CD4-positive, alpha-beta T cell treated with Interleukin-21 for 1 hour (primary cell): ENCODE measurements at places on chromosomes 12 and 14.
A peak's percentile ranks its signal among the peaks of the same experiment; 100 is the strongest.

DNA sequence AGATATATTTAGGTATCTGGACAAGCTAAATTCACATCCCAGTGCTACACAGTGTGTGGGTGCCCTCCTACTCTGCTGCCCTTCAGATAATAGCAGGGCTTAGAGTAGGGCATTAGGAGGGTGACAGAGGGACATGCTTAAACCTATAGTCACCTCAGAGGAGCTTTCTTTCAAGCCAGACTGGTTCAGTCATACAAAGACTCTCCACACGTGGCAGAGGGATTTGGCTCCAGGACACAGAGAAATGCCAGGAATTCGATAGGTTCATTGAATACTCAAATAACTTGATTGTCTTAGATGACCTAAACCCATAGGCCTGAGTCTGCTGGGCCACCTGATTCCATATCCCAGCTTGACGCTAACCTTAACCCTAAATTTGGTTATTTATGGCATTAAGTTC is 163.5 kb downstream of the TPH2 start:
- no peak for DNase-seq

DNA sequence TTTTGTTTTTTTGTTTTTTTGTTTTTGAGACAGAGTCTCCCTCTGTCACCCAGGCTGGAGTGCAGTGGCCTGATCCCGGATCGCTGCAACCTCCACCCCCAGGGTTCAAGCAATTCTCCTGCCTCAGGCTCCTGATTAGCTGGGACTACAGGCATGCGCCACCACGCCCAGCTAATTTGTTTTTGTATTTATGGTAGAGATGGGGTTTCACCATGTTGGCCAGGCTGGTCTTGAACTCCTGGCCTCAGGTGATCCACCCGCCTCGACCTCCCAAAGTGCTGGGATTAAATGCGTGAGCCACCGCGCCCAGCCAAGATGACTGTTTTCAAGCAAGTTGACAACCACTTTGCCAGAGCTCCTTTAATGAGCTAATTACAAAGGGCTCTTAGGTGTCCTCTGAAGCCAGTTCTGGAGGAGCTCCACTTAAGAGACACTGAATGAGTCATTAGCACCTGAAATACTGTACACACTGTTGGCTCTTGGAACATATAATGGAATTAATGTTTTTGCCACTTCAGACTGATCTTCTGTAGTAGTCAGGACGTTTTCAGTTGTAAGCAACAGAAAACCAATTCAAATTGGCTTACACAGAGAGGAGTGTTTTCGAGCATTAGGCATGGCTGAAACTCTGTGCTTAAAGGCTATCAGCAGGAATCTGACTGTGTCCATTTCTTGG is 55.4 kb upstream of the MED13L start:
- no peak for DNase-seq

DNA sequence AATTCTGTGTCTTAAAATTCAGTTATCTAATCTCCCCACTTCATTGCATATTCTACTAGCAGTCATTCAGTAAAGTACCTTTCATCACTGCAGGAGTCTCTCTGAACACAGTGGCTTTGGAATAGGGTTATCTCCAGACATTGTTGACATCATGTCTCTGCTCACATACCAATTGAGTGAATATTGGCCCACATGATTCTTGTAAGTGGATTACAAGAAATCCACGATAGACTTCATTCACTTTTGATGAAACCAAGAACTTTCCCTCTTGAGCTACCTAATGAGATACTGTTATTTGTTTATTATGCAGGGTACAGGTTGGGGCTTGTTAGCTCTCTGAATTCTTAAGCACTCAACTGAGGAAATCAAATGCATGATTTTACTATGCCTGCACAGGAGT is 284.9 kb downstream of the RAD51B start:
- no peak for DNase-seq

DNA sequence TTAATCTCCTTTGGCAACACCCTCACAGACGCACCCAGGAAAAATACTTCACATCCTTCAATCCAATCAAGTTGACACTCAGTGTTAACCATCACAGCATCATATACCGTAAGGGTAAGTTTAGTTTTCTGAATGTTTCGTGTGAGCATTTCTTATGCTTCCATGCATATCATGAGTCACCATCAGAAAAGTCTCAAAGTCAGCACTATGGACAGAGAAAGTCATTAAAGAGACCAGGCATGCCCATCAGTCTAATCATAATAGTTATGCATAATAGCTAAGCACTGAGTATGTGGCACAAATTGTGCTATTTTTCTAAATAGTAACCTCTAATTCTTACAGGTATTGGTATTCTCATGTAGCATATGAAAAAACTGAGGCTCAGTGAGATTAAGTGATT is 158.8 kb upstream of the PRMT8 start:
- DNase-seq: no peak

DNA sequence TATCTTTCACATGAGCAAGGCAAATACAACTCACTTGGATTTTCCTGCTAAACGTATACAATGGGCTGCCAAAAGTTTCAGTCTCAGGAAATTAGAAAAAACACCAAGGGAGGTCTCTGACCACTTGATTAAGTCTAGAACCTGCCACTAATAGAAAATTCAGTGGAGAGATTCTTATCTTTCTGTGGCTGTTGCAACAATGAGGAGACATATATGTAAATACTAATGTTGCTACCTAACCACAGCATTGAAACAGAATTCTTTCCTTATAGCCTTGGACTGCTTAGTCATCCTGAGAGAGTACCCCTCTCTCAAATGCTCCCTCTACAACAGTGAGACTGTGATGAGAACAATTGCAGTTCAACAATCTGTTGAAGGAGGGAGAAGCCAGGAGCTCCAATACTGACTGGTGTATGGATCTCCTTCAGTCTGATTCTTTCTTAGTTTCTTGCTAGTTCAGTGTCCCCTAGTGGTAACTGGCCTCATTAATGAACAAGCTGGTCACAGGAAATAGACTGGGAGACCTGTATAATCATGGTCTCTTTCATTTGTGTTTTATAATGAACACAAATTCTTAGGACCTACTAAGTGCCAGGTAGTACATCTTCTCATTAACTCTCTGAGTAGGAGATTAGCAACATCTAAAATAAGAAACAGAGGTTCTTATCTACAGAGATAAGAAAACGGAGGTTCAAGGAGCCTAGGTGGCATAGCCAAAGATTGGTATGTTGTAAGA is 164.5 kb downstream of the SLC38A4 start:
- peak; percentile 66 for DNase-seq

GRCh38 chr14:68172216-68172615 is 352.6 kb downstream of the RAD51B start:
- DNase-seq: no peak

DNA sequence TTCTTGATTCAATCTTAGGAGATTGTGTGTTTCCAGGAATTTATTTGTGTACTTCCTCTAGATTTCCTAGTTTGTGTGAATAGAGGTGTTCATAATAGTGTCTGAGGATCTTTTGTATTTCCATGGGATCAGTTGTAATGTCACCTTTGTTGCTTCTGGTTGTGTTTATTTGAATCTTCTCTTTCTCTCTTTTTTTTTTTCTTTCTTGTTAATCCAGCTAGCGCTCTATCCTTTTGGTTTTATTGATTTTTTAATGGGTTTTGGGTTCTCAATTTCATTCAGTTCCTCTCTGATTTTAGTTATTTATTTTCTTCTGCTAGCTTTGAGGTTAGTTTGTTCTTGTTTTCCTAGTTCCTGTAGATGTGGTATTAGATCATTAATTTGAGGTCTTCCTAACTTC is 242.5 kb downstream of the SEC23A start:
- no peak for DNase-seq

DNA sequence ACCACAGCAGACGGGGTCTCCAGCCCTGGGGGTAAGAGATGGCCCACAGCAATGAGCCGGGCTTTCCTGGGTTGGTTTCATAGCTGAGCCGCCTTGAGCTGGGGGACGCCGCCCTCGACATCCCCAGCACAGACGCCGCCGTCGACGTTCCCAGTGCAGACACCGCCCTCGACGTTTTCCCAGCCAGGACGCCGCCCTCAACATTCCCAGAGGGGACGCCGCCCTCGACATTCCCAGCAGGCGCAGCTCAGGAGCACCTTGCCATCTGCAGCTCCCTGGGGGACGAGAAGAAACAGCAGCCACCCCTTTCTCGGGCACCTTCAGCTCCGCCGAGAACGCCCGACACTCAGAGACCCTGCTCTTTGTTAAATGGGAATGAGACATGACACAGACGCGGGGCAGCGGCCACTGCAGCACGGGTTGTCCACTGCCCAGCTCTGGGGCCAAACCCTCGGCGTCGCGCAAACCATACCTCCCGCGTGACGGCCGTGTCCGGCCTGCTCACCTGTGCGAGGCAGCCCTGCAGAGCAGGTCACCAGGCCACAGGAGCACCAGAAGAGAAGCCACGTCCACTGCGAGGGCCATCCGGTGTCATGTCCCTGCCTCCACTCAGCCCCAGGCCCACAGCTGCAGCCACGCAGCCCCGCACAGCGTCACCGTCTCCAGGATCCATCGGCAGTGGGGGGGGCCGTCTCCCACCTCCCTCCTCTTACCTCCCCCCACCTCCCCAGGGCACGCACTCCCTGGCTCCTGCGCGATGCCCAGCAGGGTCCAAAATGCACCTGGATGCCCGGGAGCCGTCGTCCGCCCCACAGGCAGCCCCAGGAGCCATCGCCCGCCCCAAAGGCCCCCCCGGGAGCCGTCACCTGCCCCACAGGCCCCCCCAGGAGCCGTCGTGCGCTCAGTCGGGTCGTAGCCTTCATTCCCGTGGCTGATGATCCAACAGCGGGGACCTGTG is 77.4 kb upstream of the GALNT9 start:
- no peak for DNase-seq

- DNase-seq: no peak
These were observed 19.7 kb upstream of the TMCC3 start for GRCh38 chr12:94670075-94670474.

DNA sequence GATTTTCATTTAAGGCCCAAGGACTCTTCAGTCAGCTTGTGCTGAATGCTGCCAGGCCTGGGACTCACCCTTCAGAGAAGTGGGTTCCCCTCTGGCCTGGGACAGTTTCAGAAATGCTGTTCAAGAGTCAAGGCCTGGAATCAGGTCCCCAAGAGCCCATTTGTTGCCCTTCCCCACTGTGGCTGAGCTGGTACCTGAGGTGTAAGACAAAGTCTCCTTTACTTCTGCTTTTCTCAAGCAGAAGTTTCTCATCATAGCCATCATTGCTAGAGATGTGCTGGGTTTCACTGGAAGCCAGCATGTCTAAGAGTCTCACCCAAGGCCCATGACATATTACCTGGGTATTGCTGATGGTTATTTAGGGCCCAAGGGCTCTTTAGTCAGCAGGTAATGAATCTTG is 8.9 kb downstream of the FANCM start:
- no peak for DNase-seq
